ENCODE measurements at places on chromosomes 6 and 20.

- DNase-seq, result no peak
These were observed 233.9 kb downstream of the PRL start for GRCh38 chr6:22062807-22063408.

- DNase-seq, result no peak
These were observed 193.4 kb upstream of the PRDM1 start for GRCh38 chr6:105892577-105893262.

GRCh38 chr6:70668499-70668812, 773 bp downstream of the SMAP1 start:
- DNase-seq, result peak; percentile 36

DNA sequence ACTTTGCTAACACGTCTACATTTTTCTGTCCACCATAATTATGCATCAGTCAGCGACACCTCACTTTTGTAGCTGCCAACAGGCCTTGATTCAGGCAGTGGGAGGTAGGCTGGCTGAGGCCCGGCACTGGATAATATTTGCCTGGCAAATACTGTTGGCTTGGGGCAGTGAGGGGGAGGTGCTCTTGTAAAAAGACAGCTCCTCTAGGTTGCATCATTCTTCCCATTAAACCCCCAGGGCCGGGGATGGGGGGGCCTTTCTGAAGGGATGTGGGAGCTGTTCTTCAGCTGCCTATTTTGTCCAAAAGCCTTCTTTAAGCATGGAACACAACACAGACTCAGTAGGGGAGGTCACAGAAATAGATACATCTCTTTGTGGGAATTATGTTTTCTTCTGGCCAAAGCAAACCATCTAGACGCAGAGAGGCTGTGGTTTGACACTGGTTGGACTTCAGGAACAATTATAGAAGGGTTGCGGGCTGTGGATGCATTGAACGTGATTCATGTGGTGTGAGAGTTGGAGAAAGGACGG, 338.3 kb upstream of the NT5E start:
- no peak for DNase-seq

DNA sequence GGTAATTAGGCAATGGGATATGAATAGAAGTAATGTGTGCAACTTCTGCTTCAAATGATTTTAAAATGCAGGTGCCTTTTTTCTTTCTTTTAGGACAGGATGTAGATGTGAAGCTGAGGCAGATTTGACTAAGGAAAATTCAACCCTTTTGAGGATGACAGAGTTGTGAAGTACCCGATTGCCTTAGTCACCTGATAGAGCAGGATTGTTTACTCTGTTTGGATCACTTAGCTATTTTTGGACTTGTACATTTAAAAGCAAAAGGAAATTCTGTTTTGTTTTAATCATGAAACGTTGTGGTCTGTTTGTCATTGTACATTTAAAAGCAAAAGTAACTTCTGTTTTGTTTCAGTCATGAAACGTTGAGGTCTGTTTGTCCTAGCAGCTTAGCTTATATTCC, 143.4 kb downstream of the FAM83B start:
- no peak for DNase-seq

DNA sequence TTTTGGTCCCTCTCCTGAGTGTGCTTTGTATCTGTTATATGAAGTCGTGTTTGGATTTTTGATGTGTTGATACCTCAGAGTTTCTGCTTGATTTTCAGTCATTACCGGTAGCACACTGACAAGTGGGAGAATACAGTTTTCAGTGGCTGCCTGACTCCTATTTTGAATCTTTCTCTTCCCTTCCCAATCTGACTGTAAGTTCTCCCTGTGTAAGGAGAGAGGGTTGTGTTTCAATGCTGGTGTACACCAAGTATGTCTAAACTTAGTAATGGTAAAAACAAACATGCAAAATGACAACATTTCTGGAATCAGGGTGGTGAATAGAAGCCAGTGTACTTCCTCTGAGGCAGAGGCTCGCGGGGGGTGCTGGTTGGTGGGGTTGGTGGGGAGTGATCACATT, 103.4 kb downstream of the HIVEP1 start:
- DNase-seq, result no peak

DNA sequence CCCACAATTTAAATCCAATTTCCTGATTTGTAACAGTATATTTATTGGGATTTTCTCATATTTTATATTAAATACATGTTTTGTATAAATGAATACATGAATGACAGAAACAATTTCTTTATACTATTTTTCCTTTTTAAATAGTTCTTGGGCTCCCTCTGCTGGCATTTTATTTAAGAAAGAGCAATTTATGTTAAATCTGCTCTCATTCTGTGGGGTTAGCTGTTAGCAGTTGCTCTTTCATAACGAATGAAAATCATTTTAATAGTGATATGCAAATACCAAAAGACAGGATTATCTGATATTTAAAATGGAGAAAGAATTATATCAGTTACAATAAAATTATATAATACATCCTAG, 118.3 kb downstream of the RALGAPA2 start:
- peak; percentile 71 for DNase-seq

GRCh38 chr6:111628142-111628850, 22.6 kb upstream of the TRAF3IP2 start:
- DNase-seq, result no peak

GRCh38 chr6:136052031-136052430, 198.1 kb downstream of the MTFR2 start:
- no peak for DNase-seq

GRCh38 chr20:45354423-45355208, 6.4 kb upstream of the SDC4 start:
- no peak for DNase-seq

DNA sequence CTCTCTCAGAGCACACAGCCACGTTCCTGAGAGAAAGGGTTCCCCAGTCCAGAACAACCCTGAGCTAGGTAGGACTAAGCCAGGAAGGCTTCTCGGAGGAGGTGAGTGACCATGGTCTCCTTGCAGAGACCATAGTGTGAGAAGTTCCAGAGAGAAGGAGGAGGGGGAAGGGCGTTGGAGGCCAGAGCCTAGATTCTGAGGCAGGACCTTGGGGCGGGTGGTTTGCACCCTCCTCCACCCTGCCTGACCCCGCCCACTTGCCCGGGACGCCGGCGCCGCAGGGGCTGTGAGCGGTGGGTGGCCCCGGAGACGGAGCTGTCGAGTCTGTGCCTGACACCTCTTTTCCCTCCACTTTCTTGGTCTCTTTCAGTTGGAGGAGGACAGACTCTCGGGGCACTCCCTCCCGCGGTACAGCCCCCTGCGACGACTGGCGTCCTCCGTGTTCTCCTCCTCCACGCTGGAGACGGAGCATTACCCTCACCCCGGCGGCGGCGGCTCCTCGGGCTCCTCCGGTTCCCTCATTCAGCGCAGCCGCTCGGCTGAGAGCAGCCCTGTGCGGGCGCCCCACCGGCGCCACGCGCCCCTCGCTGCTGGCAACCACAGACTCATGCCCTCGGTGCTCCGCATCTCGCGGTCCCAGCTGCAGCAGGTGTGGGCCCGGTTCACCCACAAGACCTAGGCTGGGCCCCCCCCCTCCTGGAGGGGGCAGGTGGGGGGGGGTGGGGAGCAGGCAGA, 26.2 kb downstream of the TTBK1 start:
- no peak for DNase-seq

DNA sequence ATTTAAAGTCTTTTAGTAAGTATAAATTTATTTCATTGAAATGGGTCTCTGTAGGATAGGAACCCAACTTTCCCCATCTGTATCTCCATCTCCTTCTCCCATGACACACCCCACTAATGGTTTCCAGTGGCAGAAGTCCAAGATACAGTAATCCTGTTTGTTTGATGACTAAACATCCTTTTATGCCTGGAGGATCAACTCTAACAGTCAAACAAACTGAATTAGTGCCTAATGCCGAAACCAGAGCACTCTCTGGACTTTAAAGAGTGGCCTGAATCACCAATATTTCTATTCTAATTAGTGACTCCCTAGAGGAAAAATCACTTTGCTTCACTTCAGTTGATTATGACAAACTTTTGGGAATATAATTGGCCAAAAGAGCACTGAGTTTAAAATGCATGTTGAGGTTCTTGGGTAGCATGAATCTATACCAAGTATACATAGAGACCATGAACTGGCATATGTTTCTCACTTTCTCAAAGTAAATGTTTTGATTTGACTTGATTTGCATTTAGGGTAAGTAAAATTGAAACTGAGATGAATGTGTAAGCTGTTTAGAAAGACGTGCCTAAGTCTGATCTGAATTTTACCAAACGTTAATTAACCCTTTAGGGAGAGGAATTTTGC, 776.4 kb upstream of the NRSN1 start:
- DNase-seq, result peak; percentile 89

- no peak for DNase-seq
These were observed 13.4 kb downstream of the FAM110A start for GRCh38 chr20:846894-847278.

DNA sequence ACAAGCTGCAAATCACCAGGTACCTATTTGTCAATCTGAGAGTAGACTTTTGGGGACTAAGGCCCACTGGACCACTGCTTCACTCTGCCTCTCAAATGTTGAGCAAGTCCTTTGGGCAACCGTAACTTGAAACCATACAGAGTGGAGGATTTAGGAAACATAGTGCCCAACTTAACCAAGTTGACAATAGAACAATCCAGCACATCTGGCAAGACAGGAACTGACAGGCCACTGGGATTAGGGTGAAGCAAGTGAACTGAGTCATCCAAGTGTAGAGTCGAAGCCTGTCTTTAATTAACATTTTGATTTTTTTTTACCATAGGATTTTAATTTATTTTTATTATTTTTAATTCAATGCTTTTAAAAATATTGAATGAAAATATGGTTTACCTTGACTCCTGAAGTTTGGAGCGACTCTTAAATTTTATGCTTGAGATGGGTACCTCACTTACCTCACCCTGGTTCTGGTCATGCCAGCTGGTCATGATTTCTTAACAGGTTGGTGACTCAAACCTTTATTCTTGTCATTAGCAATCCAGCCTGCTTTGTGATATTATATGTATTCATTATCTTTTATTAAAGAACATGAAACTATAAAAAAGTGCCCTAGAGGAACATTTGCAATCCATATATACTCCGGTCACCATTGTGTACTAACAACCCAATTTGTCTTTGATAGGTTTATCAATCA, 312.1 kb upstream of the DEFB112 start:
- DNase-seq, result no peak

DNA sequence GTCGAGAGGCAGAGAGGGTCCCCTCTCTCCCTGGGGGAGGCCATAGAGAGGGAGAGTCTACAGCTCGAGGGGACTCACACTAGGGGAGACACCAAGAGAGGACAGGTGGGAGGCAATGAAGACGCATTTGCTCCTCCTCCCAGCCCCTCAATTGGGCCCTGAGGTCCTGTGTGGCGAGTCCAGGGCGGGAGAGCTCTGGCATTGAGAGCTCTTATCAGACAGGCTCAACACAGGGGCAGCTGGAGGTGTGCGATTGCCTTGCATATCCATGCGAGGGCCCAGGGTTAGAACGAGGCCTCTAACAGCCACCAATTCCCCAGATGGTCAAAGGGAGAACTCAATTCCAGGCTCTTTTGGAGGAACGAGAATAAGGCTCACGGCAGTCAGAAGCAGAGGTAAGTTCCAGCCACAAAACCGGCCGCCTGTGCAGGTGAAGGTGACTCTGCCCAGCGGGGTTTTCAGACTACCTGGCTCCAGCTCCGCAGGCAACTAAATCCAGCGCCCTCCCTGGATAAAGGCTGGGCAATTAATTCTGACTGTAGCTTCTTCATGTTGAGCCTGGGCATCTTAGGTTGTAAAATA, 94.0 kb upstream of the MPC1 start:
- no peak for DNase-seq

DNA sequence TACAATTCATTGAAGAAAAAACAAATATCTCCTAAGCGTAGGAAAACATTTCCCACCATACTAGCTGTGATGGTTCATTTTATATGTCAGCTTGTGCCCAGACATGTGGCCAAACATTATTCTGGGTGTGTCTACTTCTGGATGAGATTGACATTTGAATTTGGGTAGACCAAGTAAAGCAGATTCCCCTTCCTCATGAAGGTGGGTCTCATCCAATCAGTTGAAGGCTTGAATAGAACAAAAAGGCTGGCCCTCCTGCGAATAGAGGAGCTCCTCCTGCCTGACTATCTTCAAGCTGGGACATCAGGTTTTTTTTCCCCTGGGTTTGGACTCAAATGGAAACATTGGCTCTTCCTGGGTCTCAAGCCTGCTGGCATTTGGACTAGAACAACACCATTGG, 113.6 kb downstream of the DHX35 start:
- no peak for DNase-seq

- DNase-seq, result no peak
These were observed 77.9 kb upstream of the ID4 start for GRCh38 chr6:19759117-19759880.

DNA sequence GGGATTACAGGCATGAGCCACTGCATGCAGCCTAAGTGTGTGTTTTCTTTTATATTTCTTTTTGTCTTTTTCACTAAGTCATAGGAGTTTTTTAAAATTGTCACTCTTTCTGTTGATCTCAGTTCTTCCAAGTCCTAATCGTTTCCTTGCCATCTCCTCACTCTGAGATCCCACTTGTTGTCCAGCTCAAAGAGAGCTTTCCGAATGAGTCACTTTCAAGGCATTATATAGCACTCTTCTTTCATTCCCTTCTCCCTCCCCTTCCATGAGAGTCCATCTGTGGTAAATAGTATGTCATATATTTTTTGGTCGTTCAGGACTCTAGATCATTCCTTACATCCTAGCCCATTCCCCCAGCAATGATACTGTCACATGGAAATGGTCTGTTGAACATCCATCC, 4.3 kb downstream of the VAPB start:
- DNase-seq, result no peak

DNA sequence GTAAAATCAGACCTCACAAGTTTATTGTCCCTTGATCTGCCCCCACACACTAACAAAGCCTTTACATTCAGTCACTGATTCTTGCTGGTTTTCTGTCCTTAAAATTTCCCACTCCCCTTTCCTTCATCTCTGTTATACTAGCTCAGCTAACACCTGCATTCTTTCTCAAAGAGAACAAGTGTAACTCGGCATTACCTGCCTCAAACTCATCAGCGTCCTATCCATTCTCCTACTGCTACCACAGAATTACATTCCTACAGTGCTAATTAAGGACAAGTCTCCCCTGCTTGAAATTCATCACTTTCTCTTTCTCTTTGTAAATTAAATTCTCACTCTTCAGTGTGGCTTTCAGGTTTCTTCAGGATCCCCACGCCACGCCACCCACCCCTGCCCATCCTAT, 773.2 kb downstream of the FRK start:
- DNase-seq, result no peak

GRCh38 chr20:31843881-31844280, 1.5 kb downstream of the FOXS1 start:
- no peak for DNase-seq

- DNase-seq, result no peak
These were observed 3.0 kb downstream of the SLC25A27 start for GRCh38 chr6:46655803-46656202.

Data from NCI-H748 treated with DMSO at 0.1 percent for 48 hours (cell line).